ENCODE measurements at places on chromosomes 4 and X.

DNA sequence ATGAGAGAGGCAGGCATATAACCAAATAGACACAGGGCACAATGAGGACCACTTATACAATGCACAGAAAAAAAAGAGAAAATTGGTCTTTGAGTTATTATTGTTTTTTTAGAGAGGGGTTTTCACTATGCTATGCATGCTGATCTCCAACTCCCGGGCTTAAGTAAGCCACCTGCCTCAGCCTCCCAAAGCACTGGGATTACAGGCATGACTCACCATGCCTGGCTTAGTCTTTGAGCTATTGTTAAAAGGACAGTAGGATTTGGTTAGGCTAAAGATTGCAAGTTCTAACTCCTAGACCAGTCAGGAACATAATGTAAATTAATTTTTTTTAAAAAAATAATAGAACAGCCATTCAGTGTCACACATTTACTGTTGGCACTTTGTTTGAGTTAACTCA lies 340.1 kb downstream of the GPAT3 start:
- DNase-seq = no peak

GRCh38 chr4:11397819-11398610 lies 30.7 kb downstream of the HS3ST1 start:
- DNase-seq = no peak

GRCh38 chr4:46850026-46850425 lies 59.0 kb downstream of the COX7B2 start:
- DNase-seq = no peak

DNA sequence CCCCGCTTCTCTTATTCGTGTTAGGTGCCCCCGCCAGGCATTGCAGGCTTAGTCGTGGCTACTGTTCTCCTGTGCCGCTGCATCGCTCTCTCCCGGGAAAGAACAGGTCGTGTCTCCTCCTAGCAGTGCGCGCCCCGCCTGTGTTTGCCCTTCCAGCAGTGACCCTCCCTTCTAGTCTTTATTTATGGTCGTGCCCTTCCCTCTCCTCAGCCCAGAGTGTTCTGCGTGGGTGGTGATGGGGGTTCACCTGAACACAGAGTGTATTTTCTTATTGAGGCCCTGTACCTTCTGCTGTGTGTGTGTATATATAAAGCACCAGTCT lies 15.2 kb downstream of the USP11 start:
- DNase-seq = no peak

DNA sequence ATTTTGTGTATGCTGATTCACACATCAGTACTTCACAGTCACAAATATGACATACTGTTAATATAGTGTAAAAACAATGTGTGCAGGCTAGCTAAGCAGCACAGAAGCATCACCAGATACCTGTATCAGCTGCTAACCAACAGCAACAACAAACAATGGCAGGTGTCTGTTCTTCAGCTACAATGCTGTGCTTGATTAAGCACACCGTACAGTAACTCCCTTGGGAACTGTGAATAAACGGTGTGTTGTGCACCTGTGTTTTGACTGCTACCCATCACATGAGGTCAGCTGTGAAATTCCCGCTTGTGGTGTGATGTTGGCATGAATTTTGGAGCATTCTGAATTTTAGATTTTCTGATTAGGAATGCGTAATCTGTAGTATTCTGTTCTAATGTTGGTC lies 379.7 kb upstream of the FAT1 start:
- no peak for DNase-seq

- DNase-seq = no peak
Observed at GRCh38 chr4:159337041-159337440, 234.2 kb downstream of the RAPGEF2 start.

GRCh38 chr4:129077326-129077725 lies 16.0 kb downstream of the SCLT1 start:
- DNase-seq = no peak

DNA sequence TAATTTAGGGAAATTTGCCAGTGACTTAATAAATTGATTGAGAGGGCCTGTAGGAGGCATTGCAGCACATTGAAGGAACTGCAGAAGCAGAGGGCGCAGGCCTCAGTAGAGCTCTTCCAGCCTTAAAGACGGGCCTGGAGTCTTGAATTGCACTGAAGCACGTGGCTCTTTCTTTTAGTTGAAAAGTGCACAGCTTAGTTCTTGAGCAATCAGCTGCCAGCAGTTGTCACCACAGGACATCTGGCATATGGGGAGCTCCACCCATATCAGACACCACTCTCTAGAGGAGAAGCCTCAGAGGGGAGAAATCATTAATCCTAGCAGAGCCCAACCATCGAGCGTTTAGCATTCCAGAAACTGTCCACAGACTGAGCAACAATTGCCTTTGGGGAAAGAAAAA lies 16.0 kb upstream of the FGF16 start:
- no peak for DNase-seq

DNA sequence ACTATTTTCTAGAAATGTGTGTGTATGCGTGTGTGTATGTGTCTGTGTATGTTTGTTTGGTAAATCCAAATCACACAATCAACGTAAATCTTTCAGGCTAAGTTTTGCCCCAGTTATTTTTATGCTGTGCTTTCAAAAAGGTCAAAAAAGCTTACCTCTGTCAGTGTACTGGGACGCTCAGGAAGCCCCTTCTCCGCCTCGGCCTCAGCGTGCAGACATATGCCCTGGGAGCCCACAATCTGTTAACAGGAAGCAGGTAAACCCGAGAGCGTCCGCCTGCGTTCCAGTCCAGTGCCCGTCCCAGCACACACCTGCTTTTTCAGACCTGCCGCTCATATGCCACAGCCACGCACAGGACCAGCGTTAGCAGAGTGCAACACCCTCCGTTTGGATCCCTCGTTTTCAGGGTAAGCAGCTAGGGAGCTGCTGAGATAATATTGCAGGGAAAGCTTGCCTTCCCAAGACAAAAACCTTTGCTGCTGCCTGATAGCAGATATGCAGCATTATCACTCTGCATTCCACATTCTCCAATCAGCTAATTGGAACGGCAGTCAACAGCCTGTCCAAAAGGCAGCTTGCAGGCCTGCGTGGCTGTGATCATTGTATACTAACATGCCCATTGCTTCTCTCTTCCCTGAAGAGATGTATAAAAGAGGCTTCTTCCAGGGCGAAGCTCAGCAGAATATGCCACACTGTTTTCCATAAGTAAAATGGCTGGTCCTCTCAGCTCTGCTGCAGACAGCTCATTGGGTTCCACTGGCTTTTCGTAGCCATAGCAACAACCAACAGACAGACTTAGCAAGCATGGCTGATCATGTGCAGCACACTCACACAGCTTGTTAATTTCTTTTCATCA lies at the start of gene SORBS2:
Gene SORBS2, minus strand, starts transcription at position 686 of the 856 bp plus-strand sequence. CDS start 121,623 bp downstream, outside the sequence.
- DNase-seq = no peak

GRCh38 chrX:129760981-129761380 lies 18.8 kb upstream of the SASH3 start:
- no peak for DNase-seq

GRCh38 chr4:85409251-85409650 lies 65.7 kb upstream of the ARHGAP24 start:
- no peak for DNase-seq

DNA sequence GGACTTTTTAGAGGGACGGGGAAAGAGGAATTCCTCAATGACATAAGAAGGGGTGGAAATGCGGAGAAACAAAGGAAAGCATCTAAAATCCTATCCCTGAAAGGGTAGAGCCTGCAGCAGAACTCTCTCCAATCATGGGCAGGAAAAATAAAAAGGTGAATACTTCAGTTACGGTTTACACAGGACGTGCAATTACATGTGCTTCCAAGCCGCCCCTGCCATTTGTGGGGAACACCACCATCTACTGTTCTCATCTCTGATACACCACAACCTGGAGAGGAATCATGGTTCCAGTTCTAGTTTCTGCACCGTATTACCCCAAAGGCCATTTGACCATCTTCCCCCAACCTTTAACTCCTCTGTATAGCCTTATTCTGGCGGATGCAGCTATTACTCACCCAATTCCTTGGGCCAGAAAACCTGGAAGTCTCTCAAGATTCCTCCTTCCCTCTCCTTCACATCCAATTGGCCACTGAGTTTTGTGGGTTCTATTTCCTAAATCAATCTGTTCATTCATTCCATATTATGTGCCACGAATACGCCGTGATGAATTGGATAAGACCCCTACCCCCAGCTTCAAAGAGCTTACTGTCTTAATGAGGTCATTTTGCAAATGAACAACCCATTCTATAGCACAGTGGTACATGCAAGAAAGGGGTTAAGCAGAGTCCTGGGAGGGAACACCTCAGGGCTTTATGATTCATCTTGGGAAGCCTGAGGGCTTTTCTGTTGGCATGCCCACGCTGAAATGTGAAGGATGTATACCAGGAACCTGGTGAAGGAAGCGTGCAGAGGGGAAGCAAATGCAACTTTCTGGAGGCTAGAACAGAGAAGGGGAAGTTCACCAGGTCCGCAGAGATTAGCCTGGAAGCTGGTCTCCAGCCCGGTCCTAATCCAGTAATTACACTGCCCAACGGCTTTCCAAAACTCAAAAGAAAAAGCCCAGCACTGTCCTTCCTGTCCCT lies 1.4 kb upstream of the MSL3 start:
- DNase-seq = no peak

DNA sequence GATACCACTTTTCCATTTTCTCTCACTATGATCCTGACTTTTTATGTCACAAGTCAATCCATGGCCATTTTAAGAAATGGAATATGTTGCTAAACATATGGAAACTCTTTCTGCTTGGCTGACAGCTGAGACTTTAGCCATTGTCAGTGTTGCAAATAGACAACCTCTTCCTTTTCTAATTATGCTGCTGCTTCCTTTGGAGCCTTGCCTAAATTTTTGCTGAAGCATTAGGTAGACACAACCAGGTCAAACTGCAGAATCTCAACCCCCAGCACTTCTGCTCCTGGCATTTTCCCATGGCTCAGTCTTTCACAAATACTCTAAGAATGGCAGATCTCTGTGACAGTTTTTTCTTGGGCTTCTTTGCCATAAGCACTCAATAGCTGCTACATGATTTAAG lies 543.3 kb downstream of the GRID2 start:
- DNase-seq = no peak

- DNase-seq = no peak
Observed at GRCh38 chr4:3021627-3022026, 52.7 kb downstream of the HTT-AS start.

DNA sequence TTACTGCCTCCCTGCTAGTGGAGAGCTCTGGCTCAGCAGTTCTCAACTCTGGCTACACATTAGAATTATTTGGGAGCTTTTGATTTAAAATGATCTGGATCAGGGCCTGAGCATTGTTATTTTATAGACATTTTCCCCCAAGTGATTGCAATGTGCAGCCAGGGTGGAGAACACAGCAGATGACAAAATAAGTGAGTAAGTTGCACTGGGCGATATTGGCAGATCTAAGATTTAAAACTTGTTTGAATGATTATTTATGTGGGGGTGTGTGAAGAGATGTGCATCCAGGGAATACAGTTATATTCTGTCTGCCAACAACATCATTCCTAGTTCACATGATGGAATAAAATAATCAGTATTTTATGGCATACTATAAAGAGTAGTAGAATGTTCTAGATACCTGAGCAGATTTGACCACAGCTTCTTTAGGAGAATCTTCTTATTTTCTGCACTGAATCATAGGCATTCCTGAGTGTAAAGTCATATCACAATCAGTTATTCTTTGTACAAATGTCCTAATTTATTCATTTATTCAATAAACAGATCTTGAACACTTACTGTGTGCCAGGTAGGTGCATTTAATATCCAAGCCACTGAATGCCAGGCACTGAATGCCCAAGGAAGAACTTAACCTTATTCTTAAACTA lies 123.9 kb downstream of the UCHL1 start:
- no peak for DNase-seq

- no peak for DNase-seq
Observed at GRCh38 chr4:94452476-94453371, 982 bp downstream of the PDLIM5 start.

- no peak for DNase-seq
Observed at GRCh38 chr4:89119166-89119565, 7.8 kb downstream of the TIGD2 start.

- no peak for DNase-seq
Observed at GRCh38 chrX:48893556-48894348, 3.8 kb downstream of the TIMM17B start.

DNA sequence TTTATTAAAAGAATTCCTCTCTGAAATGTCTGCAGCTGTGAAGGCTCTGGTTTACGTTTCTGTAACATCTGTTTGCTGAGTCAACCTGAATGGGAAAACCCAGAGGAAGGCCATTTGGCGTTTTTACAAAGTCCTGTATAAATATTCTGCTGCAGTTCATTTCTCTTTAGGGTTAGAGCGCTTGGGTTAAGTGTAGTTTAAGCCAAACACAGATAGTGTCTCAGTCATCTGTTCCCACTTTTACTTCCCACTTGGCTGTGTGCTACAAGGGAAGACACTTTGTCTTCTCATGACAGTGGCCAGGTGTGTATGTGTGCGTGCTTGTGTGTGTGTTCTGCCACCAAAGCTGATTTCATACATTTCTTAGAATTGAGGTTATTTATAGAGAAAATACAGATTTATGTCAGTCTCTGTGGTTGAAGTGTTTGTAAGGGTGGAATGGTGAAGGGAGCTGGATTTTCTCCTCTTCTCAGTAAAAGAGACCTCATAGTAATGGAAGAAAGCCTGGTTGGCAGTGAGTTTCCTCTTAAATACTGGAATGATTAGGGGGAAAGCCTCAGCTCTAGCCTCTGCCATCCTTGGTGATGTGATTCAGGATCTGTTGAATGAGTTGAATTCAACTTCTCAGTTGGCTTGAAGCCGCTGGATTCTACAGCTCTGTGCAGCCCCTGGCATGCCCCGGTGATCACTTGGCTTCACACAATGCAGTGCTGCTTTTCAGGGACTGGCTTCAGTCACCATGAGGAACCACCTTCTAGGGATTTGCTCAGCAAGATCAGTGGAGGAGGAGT lies 50.6 kb downstream of the JADE1 start:
- DNase-seq = no peak

DNA sequence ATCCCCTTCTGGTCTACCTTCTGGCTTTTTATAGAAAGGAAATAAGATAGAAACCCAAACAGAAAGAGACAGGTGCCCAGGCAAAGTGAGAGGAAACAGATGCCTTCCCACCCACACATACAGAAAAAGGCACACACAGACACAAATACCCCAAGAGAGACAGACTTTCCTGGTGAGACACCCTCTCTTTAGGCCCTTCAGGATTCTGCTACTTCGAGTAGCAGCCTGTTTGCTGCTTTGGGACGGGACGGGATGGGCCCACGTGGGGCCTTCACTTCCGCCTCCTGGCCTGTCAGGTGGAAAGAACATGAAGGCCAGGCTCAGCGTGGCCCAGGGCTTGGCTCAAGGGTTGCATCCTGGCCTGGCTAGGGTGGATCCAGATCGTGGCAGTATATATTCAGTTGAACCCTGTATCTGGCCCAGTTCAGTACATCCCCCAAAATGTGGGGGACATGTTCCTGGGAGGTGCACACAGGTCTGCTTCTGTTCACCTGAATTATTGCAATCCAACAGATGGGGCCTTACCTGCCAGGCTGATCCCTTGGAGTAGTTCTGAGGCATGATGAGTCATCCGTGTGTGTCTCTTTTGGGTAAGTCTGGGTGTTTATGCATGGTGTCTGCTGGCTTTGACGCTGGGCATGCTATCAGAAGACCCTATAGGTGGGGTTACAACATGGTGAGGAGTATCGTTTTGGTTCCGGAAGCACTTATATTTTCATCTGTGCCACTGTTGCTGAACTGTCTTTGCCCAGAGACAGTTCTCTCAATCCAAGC lies 2.4 kb downstream of the ZNF275 start:
- DNase-seq = no peak

GRCh38 chrX:19094654-19095053 lies 27.6 kb downstream of the ADGRG2 start:
- no peak for DNase-seq

Measured in cortex of kidney (tissue), 1 donor.